Stimulated activated CD8-positive, alpha-beta memory T cell treated with anti-CD3 and anti-CD28 coated beads, Interleukin-4, amount 100 ng/mL, for 1 hour (primary cell): ENCODE measurements at places on chromosomes 12 and 14.

- no peak for DNase-seq
Observed at GRCh38 chr14:54789781-54790480, 112.7 kb downstream of the GCH1 start.

- DNase-seq, result no peak
Observed at GRCh38 chr12:131042834-131043245, 89.1 kb downstream of the ADGRD1 start.

DNA sequence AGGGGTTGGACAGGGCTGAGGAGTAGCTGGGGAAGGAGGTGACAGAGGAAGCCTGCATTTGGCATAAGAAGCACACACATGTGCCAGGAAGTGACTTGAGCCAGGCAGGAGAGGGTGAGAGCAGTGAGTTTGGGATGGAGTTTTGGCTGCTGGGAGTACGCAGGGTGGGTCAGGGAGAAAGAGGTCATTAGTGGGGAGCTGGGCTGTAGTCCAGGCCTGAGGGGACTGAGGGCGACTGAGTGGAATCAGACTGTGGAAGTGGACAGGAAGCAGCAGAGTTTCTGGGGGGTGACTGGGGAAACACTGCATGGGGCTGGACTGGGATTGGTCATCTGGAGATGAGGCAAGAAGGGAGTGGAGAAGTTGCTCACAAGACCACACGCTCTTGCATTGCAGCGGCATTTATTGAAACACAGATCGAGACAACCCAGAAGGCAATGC is 7.6 kb downstream of the KRT85 start:
- no peak for DNase-seq

DNA sequence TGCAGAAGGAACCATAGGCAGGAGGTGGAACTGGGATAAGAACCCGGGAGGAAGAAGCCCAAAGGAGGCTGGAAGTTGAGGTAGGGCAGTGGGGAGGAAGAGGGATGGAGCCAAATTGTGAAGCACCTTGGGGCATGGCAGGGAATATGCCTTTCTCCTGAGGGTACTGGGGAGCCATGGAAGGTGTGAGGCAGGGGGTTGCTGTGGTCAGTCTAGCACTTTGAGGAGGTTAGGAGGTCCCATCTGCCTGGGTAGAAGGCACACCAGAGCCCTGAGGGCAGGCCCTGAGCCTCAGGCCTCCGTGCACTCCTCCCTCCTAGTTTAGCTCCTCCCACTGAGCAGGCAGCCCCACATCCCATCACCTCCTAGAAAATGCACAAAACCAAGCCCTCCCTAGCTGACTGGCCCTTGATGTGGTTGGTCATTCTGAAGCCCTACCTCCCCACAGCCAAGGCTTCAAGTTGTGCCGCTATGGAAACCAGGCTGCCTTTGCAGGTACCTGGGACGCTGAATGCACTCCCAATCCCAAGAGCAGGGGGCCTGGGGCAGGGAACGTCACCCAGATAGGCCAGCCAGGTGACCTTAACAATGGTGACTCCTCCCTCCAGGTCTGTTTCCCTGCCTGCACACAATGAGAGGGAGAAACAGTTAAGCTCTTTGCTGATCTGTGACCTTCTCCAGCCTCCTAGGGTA is 15.1 kb downstream of the PHETA1 start:
- DNase-seq, result no peak

- no peak for DNase-seq
Observed at GRCh38 chr14:93207468-93208308, 632 bp downstream of the UBR7 start.

DNA sequence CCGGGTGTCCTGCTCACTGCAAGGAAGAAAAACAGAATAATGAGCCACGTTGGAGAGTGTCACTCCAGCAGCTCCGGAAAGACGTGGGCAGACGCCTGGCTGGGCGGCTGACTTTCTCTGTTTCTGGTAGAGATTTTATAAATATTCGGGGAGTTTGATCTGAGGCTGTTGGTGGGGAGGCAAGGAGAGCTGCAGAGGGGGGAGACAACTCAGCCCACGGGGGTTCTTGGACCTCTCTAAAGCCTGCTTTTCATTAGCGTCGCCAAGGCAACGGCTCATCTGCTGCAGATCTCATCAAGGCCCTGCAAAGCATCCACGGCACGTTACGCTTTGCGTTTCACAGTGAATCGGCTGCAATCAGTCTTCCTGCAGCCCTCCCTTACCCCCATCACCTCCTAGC is 207.2 kb downstream of the ZFP36L1 start:
- DNase-seq, result no peak

- no peak for DNase-seq
Observed at GRCh38 chr12:131116468-131117117, 162.9 kb downstream of the ADGRD1 start.

DNA sequence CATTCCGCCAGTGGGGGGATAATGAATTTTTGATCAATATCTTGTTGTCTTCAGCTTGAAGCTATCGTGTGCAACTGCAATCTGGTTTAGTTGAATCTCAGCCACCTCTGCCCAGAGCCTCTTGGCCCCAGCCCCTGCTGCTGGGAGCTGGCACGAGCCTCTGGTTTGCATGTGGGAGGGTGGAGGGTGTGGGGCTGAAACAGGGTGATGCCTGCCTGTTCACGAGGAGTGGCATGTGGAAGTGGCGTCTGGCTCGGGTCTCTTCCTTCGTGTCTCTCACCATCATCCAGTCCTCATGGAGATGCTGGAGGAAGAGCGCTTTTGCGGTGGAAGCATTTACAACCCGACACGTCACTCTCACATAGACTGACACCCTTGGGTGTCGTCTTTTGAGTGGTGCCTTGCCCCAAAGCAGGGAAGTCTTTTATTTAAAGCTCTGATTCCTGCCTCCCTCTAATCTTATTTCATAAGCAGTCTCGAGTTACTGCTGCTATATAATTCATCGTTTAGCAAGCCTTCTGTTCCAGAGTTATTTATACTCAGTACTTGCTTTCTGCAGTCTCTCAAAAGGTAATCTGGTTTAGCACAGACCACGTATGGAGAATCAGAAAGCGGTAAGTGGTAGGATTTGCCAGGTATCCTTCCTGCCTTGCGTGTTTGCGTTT is 64.5 kb downstream of the AACS start:
- no peak for DNase-seq

DNA sequence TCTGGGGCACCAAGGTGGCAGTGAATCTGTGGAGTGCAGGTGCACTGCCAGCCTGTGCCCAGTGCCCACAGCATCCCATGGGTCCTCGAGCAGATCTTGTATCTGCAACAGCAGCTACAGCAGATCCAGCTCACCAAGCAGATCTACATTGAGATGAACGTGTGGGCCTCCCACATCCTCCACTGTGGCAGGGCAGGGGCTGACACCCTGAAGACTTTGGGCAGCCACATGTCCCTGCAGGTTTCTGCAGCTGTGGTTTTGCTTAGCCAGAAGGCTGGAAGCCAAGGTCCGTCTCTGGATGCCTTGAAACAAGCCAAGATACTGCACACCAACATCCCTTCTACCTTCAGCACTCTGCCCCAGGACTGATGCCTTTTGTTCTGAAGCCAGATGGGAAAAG is 338.8 kb upstream of the OR4E1 start:
- DNase-seq, result no peak

GRCh38 chr12:55658212-55658611 is 21.5 kb downstream of the OR10P1 start:
- no peak for DNase-seq
